ENCODE measurements at places on chromosomes 16 and 17.
A peak's percentile ranks its signal among the peaks of the same experiment; 100 is the strongest.

DNA sequence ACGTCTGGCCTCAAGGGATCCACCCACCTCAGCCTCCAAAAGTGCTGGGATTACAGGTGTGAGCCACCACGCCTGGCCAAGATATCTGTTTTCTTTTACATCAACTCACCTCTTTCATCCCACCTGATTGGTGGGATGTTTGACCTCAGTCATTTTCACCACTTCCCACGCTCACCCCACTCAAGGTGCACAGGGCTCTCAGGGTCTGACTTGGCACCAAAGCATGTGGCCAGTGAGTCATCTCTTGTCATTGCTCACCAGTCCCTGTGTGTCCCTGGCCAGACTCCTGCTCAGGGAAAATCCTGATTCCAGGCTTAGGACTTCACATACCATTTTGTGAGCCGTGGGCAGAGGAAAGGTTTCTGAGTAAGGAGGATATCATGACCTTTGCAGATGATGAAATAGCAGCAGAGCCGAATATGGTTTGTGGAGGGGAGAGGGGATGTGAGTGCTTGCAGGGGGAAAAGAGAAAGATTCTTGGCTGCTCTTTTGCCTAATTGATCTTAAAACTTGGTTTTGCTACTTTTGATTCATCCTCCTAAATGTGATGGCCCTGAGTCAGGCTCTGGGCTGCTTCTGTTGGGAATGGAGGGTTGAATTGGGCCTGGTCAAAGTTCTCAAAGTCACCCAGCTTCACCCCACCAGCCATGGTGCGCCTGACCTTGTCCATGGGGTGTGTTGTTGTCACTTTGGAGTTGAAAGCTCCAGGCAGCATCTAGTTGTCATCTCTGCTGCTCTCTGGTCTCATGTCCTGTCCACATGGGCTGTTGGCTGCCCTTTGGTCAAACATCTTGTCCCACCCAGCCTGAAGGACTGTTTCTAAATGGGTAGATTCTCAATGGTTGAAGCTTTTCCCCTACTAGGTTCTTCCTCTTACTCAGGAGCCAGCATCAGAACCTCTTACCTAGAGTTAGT lies 6.0 kb upstream of the KCNH6 start:
- no peak overlapping the region for H3K27ac ChIP-seq
- no peaks in the 10 kb centered on the region for H3K4me1 ChIP-seq
- DNase-seq = no peak

DNA sequence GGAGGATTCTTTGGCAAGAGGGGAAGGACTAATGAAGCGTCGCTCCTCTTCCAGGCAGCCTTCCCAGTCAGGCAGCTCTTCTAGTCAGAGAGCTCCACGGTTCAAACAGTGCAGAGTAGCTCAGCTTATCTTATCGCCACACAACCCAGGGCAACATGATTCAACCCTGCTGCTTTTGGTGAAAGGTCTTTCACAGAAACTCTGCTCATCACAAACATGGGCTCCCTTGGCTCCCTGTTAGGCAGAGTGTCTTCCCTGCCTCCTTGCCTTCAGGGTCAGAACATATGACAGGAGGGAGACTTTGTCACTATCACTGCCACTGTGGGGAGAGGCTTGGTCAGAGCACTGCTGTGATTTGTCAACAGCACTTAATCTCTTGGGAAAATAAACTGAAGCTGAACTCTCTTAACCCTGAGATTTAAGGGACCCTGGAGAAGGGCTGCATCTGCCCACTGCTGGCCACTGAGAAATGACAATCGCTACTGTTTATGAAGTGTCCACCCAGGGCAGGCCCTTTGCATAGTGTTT lies 6.9 kb upstream of the SLC13A2 start:
- H3K27ac ChIP-seq = no peak overlapping the region
- no peaks in the 10 kb centered on the region for H3K27me3 ChIP-seq
- no peaks in the 10 kb centered on the region for H3K36me3 ChIP-seq

GRCh38 chr16:50600582-50601283 lies 52.5 kb downstream of the NKD1 start:
- H3K4me1 ChIP-seq = peaks cover 36% of the 10 kb centered on the region
- H3K4me3 ChIP-seq = no peak overlapping the region
- no peaks in the 10 kb centered on the region for H3K27me3 ChIP-seq
- H3K36me3 ChIP-seq = no peaks in the 10 kb centered on the region
- DNase-seq = no peak

DNA sequence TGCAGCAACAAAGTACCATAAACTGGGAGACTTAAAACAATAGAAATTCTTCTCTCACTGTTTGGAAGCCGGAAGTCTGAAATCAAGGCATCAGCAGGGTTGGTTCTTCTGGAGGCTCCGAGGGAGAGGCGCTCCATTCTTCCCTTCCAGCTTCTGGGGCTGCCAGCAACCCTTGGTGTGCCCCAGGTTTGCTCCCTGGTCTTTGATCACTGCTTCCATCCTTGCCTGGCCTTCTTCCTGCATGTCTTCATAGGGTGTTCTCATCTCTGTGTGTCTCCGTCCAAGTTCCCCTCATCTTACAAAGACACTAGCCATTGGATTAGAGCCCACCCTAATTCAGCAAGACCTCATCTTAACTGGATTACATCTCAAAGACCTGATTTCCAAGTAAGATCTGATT lies 35.3 kb upstream of the LRRC75A start:
- no peak for DNase-seq
- no peaks in the 10 kb centered on the region for H3K27me3 ChIP-seq
- no peaks in the 10 kb centered on the region for H3K36me3 ChIP-seq
- H3K4me3 ChIP-seq = no peak overlapping the region

DNA sequence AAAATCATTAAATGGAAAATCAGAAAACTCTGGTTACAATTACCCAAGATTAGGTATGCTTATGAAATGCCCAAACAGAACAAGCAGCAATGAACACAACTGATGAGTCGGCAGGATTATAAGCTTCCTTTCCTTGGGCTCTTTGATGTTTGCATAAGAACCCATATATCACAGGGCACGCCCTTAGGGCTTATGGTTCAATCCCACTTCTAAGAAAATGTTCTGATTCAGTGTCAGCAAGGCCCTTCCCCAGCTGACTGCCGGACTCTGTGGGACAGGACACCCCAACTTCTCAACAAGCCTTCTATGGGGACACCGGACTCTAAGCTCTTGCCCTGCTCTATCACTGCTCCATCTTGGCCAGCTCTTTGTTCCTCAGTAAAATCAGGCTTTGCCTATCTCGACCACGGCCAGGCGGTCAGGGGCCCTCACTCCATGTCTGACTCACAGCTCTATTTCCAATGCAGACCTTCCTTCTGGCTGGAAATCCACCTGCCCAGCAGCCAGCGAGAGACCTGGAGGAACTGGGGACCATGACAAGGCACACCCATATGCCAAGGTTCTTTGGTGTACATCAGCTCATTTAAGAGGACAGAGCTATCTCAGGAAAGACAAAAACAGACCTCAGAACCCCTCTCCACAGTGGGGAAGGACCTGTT lies 26.8 kb downstream of the LITAFD start:
- H3K4me3 ChIP-seq = no peak overlapping the region
- peaks cover 80% of the 10 kb centered on the region for H3K36me3 ChIP-seq
- peaks cover 12% of the 10 kb centered on the region for H3K4me1 ChIP-seq
- H3K27ac ChIP-seq = no peak overlapping the region

DNA sequence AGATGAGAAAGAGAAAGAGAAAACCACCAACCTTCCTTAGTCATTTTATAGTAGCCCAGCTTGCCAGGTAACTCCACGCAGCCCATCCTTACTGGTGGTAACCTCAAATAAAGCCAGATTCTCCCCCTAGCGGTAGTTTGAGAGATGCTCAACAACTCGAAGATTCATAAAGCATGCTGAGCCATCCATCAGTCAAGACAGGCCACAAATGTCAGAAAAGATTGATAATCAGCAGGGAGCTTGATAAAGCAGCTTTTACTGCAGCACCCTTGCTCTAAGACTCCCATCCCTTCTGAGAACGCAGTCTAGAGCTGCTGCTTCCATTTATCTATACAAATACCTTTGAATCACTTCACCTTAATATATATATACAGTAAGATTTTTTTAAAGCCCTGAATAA lies 451.5 kb upstream of the HSBP1 start:
- H3K4me3 ChIP-seq = no peak overlapping the region
- H3K27ac ChIP-seq = no peak overlapping the region
- DNase-seq = no peak
- no peaks in the 10 kb centered on the region for H3K27me3 ChIP-seq

- DNase-seq = no peak
- H3K27me3 ChIP-seq = no peaks in the 10 kb centered on the region
- H3K4me1 ChIP-seq = peaks cover 11% of the 10 kb centered on the region
- peak overlapping the region; percentile 69 for H3K4me3 ChIP-seq
- peak overlapping the region; percentile 57 for H3K27ac ChIP-seq
Observed at GRCh38 chr16:2429771-2430663, 770 bp downstream of the CCNF start.

- no peak for DNase-seq
- H3K4me1 ChIP-seq = no peaks in the 10 kb centered on the region
- H3K27ac ChIP-seq = no peak overlapping the region
- no peak overlapping the region for H3K4me3 ChIP-seq
Observed at GRCh38 chr17:82603981-82604448, 44.2 kb downstream of the WDR45B start.

- no peaks in the 10 kb centered on the region for H3K36me3 ChIP-seq
- H3K27ac ChIP-seq = no peak overlapping the region
- no peak for DNase-seq
Observed at GRCh38 chr17:29243792-29244191, 2.9 kb upstream of the CRYBA1 start.

GRCh38 chr17:76208120-76208519 lies 32.2 kb downstream of the RNF157 start:
- no peak overlapping the region for H3K27ac ChIP-seq
- H3K4me3 ChIP-seq = no peak overlapping the region
- peaks cover 10% of the 10 kb centered on the region for H3K36me3 ChIP-seq
- no peak for DNase-seq

GRCh38 chr16:2183671-2184070 lies 12.7 kb downstream of the CASKIN1 start:
- H3K27ac ChIP-seq = no peak overlapping the region
- no peaks in the 10 kb centered on the region for H3K27me3 ChIP-seq
- H3K4me1 ChIP-seq = no peaks in the 10 kb centered on the region
- no peak for DNase-seq
- H3K4me3 ChIP-seq = no peak overlapping the region

DNA sequence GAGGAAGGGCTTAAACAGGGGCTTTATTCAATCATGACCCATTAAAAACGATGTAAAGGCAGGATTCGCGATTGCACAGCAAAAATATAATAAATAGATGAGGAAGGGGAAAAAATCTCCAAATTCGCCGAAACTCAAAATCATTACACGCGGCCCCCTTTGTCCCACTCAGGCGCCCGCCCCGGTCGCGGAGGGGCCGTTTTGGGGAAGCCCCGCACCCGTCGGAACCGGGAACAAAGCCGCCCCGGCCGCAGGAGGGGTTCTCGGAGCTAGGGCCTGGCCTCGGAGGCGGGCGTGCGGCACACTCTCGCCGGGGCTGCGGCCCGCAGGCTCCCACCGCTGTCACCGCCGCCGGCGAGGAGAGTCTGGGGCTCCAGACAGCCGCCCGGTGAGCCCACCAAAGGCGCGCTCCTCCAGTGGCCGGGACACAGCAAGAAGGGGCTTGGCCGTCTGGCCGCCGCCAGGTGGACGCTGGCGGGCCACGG lies 521 bp downstream of the C16orf87 start:
- H3K27me3 ChIP-seq = no peaks in the 10 kb centered on the region
- DNase-seq = peak; percentile 31
- H3K4me1 ChIP-seq = peaks cover 16% of the 10 kb centered on the region
- H3K27ac ChIP-seq = peak overlapping the region; percentile 77
- no peaks in the 10 kb centered on the region for H3K36me3 ChIP-seq

DNA sequence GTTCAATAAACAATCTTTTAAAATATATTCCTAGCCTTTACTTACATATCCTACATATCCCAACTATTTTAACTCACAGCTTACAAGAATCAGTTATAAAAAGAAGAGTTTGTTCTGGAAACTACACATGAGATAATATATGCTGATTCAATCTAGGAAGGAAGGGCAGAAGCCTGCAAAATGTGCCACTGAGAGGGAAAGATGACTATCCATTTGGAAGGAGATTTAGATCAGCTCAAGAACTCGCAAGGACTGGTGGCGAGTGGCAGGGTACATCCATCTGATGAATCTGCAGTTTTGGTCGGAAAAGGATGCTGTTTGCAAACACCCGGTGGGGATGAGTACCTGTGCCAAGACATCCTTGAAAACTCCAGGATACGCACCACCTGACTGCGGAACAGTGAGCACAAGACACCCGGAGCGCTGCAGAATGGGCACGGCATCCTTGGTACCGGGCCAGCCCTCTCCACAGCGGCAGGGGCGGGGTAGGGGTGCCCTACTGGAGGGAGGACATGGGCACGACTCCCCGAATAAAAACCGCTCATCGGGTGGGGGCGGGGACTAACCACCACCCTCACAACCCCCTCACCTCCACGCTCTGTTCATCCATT lies 723 bp downstream of the TRIM37 start:
- H3K27me3 ChIP-seq = no peaks in the 10 kb centered on the region
- no peaks in the 10 kb centered on the region for H3K36me3 ChIP-seq
- peaks cover 27% of the 10 kb centered on the region for H3K4me1 ChIP-seq
- peak overlapping the region; percentile 69 for H3K4me3 ChIP-seq
- DNase-seq = peak; percentile 74
- H3K27ac ChIP-seq = peak overlapping the region; percentile 90

GRCh38 chr17:77374170-77374936 lies 233.6 kb downstream of the SEC14L1 start:
- peak overlapping the region; percentile 82 for H3K27ac ChIP-seq
- DNase-seq = peak; percentile 85
- H3K27me3 ChIP-seq = no peaks in the 10 kb centered on the region
- peaks cover 80% of the 10 kb centered on the region for H3K4me1 ChIP-seq

GRCh38 chr17:27956601-27957445 lies 63.7 kb upstream of the LYRM9 start:
- H3K27ac ChIP-seq = no peak overlapping the region
- no peak overlapping the region for H3K4me3 ChIP-seq
- H3K27me3 ChIP-seq = no peaks in the 10 kb centered on the region
